ENCODE measurements at places on chromosomes 11 and 22.

DNA sequence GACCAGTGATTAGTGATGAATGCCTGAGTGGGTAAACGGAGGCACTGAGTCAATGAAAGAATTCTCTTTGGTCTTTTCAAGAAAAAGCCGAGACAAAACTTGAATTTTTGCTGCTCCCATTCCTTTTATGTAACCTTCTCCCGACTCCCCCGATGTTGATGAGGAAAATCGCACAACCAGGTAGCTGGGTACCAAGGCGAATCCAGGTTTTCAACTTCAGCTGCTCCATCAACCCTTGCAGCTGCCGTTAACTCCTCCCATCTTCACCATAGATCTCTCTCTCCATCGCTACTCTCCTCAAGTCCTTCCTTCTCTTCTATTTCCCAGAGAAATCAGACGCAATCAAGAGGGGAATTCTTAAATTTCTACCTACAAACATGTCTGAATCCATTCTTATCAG lies 611 bp upstream of the USP2 start:
- no peak for DNase-seq

- DNase-seq, result no peak
Measured at GRCh38 chr22:25051983-25052710, 99.6 kb downstream of the KIAA1671 start.

- DNase-seq, result no peak
Measured at GRCh38 chr11:59222464-59223060, 9.8 kb upstream of the MPEG1 start.

DNA sequence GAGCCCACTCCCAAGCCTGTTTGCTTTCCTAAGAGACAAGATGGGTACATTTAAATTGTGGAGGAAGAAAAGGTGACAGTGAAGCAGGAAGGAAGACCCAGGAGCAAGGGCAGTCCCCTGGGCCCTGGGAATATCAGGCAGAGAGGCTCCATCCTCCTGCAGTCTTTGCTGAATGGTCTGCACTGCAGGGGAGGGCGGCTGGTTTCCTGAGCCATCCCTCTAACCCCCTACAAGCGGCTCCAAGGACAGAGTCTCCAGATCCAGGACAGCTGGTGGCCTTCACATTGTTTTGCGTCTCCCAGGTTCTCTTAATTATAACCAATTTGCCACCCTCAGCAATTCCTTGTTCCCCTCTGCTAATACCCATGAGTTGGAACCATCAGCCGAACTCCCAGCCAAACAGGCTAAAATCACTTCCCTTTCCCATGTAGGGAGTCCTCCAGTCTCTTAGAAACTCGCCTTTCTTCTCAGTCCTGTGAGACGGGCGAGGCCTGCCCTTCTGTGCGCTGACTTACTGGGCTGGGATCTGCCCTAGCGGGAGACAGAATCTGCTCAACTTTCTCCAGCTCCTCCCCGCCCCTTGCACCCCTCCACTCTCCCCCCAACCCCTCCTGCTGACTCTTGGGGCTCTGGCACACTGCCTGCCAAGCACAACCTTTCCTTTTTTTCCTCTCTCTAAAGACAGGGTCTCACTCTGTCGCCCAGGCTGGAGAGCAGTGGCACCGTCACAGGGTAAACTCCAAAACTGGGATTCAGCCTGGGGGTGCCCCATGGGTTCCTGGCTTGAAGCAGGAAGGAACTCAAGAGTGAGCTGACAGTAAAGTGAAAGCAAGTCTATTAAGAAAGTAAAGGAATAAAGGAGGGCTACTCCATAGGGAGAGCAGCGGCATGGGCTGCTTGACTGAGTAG lies 53.4 kb upstream of the EMID1 start:
- DNase-seq, result peak; percentile 16

DNA sequence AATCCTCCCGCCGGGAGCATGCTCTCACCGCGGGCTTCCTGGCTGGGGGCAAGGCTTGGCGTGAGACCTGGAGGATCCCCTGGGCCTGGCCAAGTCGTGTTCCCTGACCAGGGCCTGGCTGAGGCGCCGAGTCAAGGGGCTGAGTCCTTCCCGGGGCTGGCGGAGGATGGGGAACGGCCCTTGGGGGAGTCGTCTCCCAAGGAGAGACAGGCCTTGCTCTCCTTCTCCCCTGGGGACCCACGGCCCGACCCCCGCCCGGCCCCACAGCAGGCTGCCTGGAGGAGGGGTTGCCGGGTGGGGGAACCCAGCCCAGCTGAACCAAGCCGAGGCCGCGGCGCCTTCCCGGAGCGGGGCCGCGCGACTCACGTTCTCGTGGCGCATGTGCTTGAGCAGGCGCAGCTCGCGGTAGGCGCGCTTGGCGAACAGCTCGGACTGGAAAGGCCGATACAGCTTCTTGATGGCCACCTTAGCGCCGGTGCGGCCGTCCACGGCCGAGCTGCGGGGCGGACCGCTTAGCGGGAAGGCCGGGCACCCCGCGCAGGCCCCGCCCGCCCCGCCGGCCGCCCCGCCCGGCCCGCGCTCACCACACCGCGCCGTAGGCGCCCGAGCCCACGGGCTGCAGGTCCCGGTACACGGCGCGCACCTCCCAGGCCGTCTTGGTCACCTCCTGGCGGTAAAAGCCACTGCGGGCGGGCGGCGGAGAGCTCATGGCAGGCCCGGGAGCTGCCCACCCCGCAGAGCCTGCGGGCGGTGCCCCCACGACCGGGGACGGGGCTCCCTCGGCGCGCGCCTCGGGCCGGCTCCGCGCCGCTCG lies 475 bp downstream of the MAPK12 start:
- DNase-seq, result peak; percentile 80

GRCh38 chr11:125535585-125535984 lies 33.7 kb upstream of the EI24 start:
- no peak for DNase-seq

- no peak for DNase-seq
Measured at GRCh38 chr22:33109514-33110430, 51.6 kb upstream of the SYN3 start.

GRCh38 chr11:59417023-59417422 lies 9.2 kb downstream of the OR5A2 start:
- DNase-seq, result no peak

- DNase-seq, result no peak
Measured at GRCh38 chr11:45919806-45920530, 2.3 kb upstream of the PEX16 start.
